ENCODE measurements at places on chromosomes 2 and 18. TPM values are rescaled to one million over a fixed set of nuclear protein-coding genes. Genes with fewer than 3 reads are reported as not detected.

GRCh38 chr2:161159456-161160225, 587 bp upstream of the TANK start:
- DNase-seq = no peak

DNA sequence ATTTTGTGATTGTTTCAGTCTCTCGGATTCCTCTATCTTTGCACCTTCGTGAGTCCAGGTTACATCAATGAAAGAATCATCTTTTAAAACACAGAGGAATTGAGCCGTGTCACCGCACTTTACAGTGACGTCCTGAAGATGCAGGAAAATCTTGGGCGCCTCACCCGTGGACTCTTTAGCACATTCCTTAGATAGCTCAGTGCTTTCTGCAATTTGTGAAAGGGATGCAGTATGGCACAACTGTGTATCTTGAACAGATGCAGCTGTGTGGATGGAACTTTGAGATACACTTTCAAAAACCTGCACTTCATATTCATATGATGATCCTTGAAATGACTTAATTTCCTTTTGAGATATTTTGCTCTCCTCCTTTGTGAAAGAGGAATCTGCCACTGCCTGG, 50.9 kb downstream of the TTN start:
- no peak for DNase-seq

DNA sequence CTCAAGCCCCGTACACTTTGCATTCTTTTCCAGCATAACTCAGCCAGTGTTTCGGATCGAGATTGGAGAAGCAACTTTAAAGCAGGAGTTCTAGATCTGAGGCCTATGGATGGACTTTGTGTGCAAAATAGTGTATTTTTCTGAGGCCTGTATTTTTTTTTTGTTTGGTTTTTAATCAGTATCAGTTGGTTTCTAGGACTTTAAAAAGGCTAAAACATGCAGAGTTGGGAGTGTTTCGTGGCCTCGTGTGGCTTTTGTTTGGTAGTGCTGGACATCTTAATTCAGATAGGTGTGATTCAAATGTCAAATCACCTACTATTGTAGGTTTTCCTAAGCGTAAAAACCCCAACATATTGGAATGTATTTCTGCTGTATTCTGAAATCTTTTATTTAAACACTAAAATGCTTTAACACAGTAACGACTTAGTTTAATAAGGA, 282 bp upstream of the PUS10 start:
- no peak for DNase-seq

The CCT7 gene
- 200 TPM for total RNA-seq

- no peak for DNase-seq
These were observed 72.2 kb downstream of the HNMT start for GRCh38 chr2:138036522-138036921.

- no peak for DNase-seq
These were observed 11.1 kb downstream of the EVA1A start for GRCh38 chr2:75549401-75550253.

- peak; percentile 79 for DNase-seq
These were observed 178.7 kb downstream of the EN1 start for GRCh38 chr2:118668431-118669424.

DNA sequence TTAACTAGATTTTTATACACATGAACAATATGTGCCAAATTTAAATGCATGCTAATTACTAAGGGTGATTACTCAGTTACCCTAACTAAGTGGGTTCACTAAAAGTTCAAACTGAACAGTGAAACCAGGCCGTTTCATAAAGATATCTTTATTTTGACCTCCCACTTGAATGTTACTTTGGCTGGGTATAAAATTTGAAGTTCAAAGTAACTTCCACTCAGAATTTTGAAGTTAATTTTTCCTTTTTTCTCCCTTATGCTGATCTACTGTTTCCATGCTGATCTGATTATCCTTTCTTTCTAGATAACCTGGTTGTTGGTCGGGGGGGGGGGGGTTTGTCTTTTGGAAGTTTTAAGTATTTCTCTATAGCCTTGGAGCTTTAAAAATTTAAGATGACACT, 25.5 kb upstream of the MAP4K4 start:
- no peak for DNase-seq

DNA sequence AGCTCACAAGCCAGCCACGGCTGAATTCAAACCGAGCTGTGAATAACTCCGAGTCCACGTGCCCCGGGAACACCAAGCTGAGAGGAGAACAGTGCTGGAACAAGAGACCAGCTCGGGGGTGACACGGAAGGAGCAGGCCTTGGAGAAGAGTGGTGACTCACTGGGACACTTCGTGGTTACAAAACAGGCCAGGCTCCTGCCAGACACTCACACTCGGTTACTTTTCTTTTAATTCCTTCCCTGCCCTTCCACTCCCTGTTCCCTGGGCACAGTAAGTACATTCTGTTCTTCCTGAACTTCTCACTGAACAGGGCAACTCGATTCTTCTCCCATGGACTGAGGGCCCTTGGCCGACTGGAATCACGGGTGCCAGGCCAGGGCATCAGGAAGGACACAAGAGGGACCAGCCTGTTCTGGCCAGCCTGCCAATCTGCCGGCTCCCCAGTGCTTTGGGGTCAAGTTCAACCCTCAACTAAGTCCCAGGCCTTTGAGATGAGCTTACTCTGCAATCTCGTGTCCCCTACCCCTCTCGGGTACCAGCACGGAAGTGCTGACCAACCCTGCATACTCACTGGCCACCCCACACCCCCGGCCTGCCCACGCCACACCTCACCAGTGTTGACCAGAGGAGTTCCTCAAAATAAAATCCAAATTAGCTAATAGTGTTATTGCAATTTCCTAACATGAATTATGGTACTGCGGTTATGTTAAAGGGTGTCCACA, 87.5 kb downstream of the TFCP2L1 start:
- DNase-seq = peak; percentile 93

DNA sequence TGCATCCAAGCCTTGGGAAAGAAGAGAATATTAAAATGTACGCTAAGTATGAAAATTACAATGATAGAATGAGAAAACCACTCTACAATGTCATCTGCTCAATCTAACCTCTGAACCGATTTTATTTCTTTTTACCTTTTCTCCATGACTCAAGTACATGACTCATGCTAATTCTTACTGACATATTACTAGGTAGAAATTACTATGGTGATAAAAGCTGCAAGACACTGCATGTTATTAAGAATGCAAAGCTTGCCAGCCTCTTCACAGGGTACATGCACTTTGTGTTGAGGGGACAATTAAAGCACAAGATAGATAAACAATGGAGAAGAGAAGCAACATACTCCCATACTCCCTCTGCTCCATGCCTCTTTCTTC, 20.7 kb downstream of the SFT2D3 start:
- DNase-seq = no peak

The ARHGEF33 gene
- 0.29 TPM for total RNA-seq

GRCh38 chr18:6018671-6019070, 123.3 kb upstream of the TMEM200C start:
- no peak for DNase-seq

DNA sequence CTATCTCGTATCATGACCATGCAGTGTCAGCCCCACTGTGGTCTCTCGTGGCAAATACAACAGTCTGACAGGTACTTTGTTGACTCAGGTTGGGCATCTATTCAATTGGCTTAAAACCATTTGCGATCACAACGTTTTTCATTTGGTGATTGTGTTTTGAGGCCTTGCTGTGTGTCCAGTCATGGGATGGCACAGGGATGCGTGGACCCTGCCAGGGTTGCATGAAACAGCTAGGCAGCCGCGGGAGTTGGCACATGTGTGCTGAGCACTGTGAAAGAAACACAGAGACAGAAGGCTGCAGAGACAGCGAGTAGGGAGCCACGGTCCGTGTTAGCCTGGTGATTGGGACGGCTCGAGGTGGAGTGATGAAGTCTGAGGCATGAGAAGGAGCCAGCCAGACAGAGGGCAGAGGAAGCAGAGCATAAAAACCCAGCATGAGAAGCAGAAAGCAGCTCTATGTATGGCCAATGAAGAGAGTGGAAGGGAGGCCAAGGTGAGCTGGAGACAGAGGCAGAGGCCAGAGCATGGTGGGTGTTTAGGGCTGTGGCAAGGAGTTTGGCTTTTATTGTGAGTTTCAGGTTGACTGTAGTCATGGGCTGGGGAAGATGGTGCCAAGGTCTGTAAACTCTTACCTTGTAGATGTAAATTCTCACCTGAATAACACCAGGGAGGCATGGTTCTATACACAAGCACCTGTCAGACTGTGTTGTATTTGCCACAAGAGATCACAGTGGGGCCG, 31.8 kb upstream of the IL1R1 start:
- no peak for DNase-seq

- DNase-seq = peak; percentile 80
These were observed 1.5 kb upstream of the UGP2 start for GRCh38 chr2:63840081-63840784.

The DTNA gene
- 11.5 TPM for total RNA-seq

- peak; percentile 46 for DNase-seq
These were observed 563.1 kb upstream of the PIK3C3 start for GRCh38 chr18:41391616-41392595.

The ASPRV1 gene
- 0.29 TPM for total RNA-seq

The GAREM1 gene
- 5.0 TPM for total RNA-seq

- DNase-seq = no peak
These were observed 192.5 kb downstream of the EN1 start for GRCh38 chr2:118654945-118655344.

The LRATD1 gene
- 10.0 TPM for total RNA-seq

The UBR3 gene
- 50.1 TPM for total RNA-seq
